ENCODE measurements at places on chromosomes 13 and 19. TPM values are rescaled to one million over a fixed set of nuclear protein-coding genes. Genes with fewer than 3 reads are reported as not detected.

GRCh38 chr13:40208517-40208916 lies 457.9 kb downstream of the FOXO1 start:
- DNase-seq: no peak

- DNase-seq: no peak
These were observed 127.3 kb upstream of the EDNRB start for GRCh38 chr13:78045916-78046315.

- DNase-seq: no peak
These were observed 19.5 kb downstream of the ADGRE2 start for GRCh38 chr19:14758816-14759215.

Gene SYCN
- not detected for total RNA-seq

DNA sequence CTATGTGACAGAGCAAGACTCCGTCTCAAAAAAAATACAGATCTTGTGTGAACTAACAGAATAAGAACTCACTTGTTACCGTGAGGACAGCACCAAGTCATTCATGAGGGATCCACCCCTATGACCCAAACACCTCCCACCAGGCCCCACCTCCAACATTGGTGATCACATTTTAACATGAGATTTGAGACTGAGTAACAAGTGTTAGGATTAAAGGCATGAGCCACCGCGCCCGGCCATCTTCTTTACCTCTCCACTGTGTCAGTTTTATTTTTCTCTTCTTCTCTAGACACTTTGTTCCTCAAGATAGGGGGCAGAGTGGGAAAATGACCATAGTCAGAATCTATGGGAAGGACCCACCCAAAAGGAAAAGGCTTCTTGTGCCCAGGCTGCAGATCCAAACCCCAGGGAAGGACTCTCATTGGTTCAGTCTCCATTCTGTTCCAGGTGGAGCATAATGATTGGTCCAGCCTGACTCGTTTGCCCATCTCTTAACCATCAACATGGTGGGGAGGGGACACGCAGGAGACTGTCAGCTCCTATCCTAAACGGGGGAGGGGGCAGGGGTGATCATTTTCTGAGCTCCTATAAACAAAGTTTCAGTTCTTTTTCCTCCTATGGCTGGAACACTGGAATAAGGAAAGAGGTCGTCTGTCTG lies 1.3 kb upstream of the CALM3 start:
- DNase-seq: no peak

Gene NUP58
- total RNA-seq: 35.8 TPM
